SJSA1 (cell line): ENCODE measurements at places on chromosomes 16 and 17. TPM values are rescaled to one million over a fixed set of nuclear protein-coding genes. Genes with fewer than 3 reads are reported as not detected.

- no peak overlapping the region for H3K27ac ChIP-seq
- no peaks in the 10 kb centered on the region for H3K27me3 ChIP-seq
- peaks cover 21% of the 10 kb centered on the region for H3K4me1 ChIP-seq
These were observed 49.3 kb downstream of the B9D1 start for GRCh38 chr17:19313066-19313745.

DNA sequence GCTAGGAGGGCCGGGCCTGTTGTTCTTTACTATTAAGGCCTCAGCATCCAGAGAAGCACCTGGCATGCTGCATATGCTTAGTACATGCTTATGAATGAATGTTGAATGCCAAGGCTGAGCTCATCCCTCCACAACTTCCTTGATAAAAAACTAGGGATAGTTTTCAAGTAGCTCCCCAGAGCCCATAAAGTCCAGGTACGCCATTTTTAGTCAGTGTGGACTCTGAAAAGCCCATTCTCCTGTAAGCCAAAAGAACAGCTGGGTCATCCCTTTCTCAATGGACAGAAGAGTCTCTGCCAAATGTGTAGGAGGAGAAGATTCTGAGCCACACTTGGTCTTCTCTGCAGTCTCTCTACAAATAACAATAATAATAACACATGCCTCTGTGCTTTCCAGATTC, 8.9 kb upstream of the ITGB3 start:
- no peak for DNase-seq
- H3K27me3 ChIP-seq: no peaks in the 10 kb centered on the region
- no peak overlapping the region for H3K27ac ChIP-seq
- peaks cover 18% of the 10 kb centered on the region for H3K4me1 ChIP-seq
- H3K36me3 ChIP-seq: no peaks in the 10 kb centered on the region

GRCh38 chr17:31401456-31402254, 10.2 kb downstream of the RAB11FIP4 start:
- no peaks in the 10 kb centered on the region for H3K27me3 ChIP-seq
- no peak overlapping the region for H3K27ac ChIP-seq
- no peaks in the 10 kb centered on the region for H3K36me3 ChIP-seq
- no peak for DNase-seq
- peaks cover 8% of the 10 kb centered on the region; the same call in 1 of the 2 replicates for H3K4me1 ChIP-seq
- no peak overlapping the region for H3K4me3 ChIP-seq

The SLC13A2 gene
- not detected in 2 replicates for total RNA-seq

The PRSS36 gene
- total RNA-seq: 0.18 and 0.38 TPM in 2 replicates
